ENCODE measurements at places on chromosomes 2 and 18.

- no peak for DNase-seq
Measured at GRCh38 chr2:219877728-219878127, 250.3 kb downstream of the SLC4A3 start.

GRCh38 chr18:43887491-43887890, 610.2 kb upstream of the SYT4 start:
- DNase-seq: no peak

- DNase-seq: no peak
Measured at GRCh38 chr2:169704160-169704708, 10.0 kb downstream of the PHOSPHO2 start.

DNA sequence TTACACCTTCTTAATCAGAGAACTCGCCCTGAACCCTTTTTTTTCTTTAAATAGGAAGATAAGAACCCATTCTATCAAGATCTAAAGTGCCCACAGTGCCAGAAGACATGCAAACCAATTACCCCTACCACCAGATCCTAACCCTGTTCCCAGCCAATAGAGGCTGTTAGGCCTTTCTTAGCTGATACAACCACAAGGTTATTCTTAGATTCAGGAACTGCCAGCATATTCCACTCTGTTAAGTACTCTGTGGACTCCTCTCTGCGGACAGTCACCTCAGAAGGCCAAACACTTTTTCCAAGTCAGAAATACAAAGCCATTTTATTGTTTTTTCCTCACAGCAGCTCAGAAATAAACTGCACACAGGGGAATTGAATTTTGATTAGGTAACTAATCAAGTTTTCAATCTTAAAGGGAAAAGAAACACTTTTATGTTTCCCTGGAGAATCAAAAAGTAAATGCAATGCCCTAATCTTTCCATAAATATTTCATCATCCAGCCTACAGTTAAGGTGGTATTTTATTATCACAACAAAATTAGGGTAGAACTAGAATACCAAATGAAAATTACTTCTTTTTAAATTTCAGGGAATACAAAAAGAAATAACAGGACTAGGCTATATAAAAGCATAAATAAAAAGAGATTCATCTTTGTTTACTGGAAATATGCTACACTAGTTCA, 111.4 kb downstream of the NBAS start:
- no peak for DNase-seq

DNA sequence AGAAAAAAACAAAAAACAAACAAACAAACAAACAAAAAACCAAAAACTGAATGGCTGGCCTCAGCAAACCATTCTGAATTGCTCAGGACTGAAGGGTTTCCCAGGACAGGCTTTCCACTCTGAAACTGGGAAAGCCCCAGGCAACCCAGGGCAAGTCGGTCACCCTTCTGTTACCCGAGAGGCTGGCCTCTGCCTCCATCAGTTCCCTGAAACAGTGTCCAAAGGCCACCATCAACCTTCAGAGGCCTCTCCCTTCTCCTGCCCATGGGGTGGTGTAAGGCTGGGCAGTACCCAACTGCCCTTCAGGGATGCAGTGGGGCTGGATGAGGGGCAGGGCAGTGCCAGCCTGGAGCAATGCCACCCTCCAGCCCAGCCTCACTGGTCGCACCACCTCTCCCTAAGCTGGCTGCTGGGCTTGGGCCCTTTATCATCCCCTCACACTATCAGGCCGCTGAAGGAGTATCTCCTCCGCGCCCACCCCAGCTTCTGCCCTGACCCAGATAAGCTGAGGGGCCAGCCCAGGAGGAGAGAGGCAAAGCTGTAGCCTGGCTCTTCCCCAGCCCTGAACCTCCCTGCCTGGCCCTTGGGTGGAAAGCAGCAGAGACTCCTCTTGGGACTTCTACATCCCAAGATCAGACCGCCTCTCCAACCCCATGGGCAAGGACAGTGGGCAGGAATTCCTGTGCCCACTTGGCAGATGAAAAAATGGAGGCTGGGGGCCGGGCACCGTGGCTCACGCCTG, 35.9 kb downstream of the ZFP36L2 start:
- DNase-seq: no peak

GRCh38 chr2:40096360-40096759, 317.3 kb upstream of the THUMPD2 start:
- no peak for DNase-seq

GRCh38 chr2:188984680-188985079, 10.5 kb downstream of the COL3A1 start:
- no peak for DNase-seq

- DNase-seq: no peak
Measured at GRCh38 chr2:173644146-173644545, 289.5 kb downstream of the CDCA7 start.

DNA sequence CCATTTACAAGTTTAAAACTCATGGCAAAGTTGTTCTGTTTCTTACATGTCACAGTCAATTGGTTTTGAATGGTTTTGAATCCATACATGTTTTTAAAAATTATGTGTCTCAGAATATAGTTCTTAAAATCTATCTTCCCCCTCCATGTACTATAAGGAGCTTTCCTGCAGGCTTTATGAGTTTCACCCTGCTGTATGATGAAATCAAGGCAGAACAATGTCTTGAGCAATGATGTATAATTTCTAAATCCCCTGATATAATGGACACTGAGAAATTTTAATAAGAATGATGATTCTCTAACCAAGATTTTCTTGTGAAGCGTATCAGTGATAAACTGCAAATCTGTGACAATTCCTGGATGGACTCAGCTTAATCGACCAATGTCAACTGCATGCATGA, 10.6 kb upstream of the ZNF516 start:
- DNase-seq: no peak

DNA sequence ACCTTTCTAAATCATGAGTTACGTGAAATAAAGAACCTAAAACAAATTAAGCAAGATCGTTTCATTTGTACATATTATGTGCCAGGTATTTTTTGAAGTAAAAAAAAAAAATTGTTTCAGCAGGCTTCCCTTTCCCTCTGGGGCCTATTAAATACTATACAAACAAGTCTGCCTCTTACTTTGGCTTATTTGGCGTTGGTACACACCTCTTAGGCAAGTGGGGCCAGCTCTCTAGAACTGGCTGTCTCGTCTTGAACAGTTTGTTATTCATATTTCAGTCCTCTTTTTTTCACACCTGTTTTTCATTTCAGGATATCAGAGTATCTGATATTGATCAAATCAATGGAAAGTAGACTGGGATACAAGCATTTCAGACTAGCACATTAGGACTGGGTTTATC, 27.4 kb upstream of the PPP3R1 start:
- no peak for DNase-seq

GRCh38 chr2:73448856-73449255, 63.2 kb downstream of the ALMS1 start:
- DNase-seq: no peak

DNA sequence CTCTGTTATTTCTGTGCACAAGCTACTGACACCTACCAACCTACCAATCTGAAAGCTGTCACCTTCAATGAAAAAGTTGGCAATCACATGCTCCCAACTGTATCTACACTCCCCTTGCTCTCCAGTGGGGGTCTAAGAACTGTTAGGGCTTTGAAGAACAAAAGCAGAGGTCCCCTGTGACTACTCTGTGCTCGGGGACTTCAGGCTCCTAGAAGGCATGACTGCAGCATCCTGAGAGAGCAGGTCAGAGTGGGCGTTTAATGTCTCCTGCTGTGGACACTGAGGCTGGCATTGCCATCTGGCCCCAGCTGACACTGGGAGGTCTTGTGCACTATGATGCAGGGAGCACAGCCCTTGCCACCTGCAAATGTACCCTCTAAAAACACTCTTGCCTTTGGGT, 93.3 kb downstream of the ACTR2 start:
- no peak for DNase-seq

GRCh38 chr18:361941-362310, 94.1 kb upstream of the THOC1 start:
- DNase-seq: no peak

DNA sequence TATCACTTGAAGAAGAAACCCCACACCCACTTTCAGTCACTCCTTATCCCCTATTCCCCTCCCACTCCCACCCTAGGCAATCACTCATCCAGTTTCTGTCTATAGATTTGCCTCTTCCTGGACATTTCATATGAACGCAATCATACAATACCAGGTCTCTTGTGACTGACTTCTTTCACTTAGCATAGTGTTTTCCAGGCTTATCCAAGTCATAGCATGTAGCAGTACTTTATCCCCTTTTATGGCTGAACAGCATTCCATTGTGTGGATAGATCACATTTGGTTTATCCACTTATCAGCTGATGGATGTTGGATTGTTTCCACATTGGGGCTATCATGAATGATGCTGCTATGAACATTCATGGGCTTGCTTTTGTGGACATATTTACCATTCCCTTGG, 6.6 kb downstream of the CFAP221 start:
- no peak for DNase-seq

Data from stimulated activated naive CD8-positive, alpha-beta T cell treated with anti-CD3 and anti-CD28 coated beads, Interleukin-15, amount 100 ng/mL, for 72 hours (primary cell).